ENCODE measurements at places on chromosomes 5 and 9.

- ATAC-seq, result no peak
These were observed 90.0 kb downstream of the ANKRD33B start for GRCh38 chr5:10653751-10654400.

DNA sequence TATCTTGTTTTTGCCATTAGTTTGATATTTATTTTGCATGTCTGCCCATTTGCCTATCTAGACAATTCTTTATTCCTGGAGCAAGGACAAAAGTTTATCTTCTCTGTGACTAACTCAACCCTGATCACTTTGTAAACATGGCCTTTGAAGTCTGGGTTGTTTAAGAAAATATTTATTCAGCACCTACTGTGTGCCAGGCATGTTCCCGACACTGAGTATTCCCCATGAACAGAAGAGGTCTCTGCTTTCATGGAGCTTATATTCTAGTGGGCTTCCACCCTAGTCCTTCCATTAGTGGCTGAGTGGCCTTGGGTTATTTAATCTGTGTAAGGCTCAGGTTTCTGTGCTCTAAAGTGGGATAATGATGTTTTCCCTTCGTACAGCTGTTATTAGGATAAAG is 49.7 kb downstream of the SEMA6A start:
- ATAC-seq, result no peak

- no peak for ATAC-seq
These were observed 4.3 kb downstream of the FAM163B start for GRCh38 chr9:133604856-133605255.

GRCh38 chr9:112535301-112535700 is 48.7 kb downstream of the KIAA1958 start:
- no peak for ATAC-seq

GRCh38 chr9:127520941-127521918 is 69.9 kb downstream of the LRSAM1 start:
- ATAC-seq, result no peak

- ATAC-seq, result no peak
These were observed 112.8 kb upstream of the SAP30L start for GRCh38 chr5:154333016-154333415.

GRCh38 chr5:2725980-2726765 is 25.3 kb downstream of the IRX2 start:
- ATAC-seq, result no peak

GRCh38 chr5:175015028-175015685 is 290.8 kb downstream of the MSX2 start:
- ATAC-seq, result no peak

DNA sequence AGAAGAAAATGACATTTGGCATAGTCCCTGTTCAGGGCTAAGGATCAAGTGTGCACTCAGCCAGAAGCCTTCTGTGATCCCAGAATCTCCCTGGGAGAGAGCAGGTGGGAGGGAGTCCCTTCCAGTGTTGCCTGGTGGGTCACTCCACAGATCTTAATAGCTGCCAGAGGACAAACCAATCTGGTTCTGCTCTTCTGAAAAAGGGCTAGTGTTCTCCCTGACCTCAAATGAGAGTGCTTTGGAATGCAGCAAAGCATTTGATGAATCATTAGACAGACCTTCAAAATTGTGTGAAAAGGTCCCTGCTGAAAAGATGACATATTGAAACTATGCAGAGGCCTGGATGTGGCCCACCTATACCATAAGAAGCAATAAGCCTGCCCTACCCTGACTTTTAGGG is 339.7 kb downstream of the TMEM232 start:
- no peak for ATAC-seq

- ATAC-seq, result no peak
These were observed 261.0 kb downstream of the SEMA5A start for GRCh38 chr5:9284781-9285307.

Measured in activated CD4-positive, CD25-positive, alpha-beta regulatory T cell treated with anti-CD3 and anti-CD28 coated beads, Interleukin-2, amount 50 U/mL, for 24 hours (primary cell).